ENCODE measurements at places on chromosomes 16 and 17.

- DNase-seq, result no peak
These were observed 7.8 kb upstream of the ADGRG1 start for GRCh38 chr16:57620335-57621231.

GRCh38 chr17:68577497-68577821 is 23.7 kb downstream of the FAM20A start:
- DNase-seq, result no peak

- no peak for DNase-seq
These were observed 13.0 kb downstream of the CDH13 start for GRCh38 chr16:82639666-82640336.

DNA sequence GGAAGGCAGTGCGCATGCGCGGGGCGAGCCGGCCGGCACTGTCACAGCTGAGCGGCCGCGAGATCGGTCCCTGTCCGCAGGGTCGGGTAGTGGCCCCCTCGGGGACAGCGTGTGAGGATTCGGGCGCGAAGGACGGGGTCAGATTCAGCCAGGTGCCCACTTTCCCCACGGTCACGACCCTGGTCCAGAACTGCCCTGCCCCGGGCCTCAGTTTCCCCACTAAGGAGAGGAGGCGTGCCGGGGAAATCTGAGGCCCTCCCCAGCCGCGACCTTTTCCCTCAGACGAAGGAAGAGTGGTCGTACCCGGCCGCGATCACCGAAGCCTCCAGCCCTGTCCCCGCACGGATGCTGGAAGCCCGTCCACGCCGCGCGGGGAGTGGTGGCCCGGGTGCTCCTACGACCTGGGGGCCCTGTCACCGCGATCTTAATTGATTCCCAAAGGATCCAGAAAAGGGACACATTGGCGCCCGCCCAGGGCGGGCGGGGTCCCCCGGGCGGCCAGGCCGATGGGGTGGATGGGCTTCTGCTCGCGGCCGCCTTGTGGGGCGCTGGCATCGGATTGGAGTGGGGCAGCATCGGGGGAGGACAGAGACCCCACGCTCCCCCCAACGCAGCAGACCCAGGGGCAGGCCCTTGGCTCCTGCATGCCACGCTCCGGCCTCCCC is 57.7 kb downstream of the SRL start:
- no peak for DNase-seq

GRCh38 chr16:48165961-48166578 is 10.3 kb upstream of the ABCC12 start:
- DNase-seq, result no peak
